Panc1 (cell line): ENCODE measurements at places on chromosomes 4 and X.
A peak's percentile ranks its signal among the peaks of the same experiment; 100 is the strongest.

DNA sequence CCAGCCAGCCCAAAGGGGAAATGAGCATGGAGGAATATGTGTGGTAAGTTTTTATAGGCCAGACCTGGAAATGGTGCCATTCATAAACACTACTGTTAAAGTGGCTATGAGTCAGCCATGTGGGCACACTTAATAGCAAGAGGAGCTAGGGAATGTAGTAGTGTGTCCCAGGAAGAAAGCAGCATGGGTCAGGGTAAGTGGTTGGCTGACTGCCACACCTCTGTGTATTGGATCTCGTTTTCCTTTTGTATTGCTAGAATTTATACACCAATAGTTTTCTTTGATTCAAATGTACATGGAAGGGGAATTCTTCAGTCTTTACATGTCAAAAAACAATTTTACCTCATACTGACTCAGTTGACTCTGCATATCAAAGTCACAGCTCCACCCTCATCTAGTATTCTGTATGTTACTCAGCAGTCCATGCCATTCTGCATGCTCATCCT lies 22.9 kb upstream of the SGMS2 start:
- no peak for DNase-seq

DNA sequence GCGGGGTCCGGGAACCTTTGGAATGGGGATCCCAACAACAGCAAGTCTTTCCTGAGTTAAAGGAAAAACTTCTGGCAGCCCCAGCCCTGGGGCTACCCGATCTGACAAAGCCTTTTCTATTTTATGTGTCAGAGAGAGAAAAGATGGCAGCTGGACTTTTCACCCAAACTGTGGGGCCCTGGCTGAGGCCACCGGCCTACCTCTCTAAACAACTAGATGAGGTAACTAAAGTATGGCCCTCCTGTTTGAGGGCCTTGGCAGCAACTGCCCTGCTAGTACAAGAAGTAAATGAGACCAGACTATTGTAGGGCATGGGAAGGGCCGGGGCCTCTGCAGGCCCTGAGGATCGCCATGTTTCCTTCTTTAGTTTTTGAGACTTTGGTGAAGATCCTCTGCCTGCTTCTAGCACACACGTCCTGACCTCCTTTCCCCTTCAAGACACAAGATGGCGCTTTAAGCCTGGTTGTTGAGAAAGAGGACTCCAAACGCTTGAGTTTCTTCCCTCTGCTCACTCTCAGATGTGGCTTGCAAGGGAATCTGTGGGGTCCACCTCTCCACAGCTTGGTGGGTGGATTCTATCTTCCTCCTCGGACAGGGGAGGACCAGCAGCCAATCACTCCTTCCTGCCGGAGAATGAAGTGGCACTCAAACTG lies 18.5 kb upstream of the DRD5 start:
- peak; percentile 45 for DNase-seq

DNA sequence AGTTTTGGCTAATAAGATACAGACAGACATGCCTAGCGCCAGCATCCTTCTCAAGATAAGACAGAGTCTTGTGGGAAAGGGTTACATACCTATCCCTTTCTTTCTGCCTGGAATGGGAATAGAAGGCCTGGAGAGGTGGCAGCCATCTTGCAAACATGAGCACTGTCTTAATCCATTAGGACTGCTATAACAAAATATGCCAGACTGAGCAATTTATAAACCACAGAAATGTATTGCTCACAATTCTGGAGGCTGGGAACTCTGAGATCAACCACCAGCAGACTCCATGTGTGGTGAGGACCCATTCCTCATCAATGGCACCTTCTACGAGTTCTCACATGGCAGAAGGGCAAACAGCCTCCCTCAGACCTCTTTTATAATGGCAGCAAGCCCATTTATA lies 26.5 kb upstream of the NEIL3 start:
- no peak for DNase-seq

- no peak for DNase-seq
These were observed 120.1 kb downstream of the PTTG2 start for GRCh38 chr4:38080061-38080974.

DNA sequence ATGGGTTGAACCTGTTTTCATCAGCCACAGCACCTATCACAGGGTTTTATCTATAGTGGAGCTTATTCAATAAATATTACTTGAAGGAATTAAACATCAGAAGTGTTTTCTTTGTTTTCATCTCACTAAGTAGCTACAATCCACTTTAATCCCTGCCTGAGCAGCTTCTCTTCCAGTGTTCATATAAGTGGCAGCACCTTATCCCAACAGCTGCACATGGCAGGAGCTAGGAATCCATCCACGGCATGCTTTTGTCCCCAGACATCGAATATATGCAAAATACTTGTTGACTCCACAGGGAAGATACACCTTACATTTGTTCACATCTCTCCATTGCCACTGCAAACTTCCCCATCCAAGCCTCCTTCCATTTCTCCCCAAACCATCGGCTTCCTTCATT lies 549.8 kb upstream of the FAM241A start:
- no peak for DNase-seq

DNA sequence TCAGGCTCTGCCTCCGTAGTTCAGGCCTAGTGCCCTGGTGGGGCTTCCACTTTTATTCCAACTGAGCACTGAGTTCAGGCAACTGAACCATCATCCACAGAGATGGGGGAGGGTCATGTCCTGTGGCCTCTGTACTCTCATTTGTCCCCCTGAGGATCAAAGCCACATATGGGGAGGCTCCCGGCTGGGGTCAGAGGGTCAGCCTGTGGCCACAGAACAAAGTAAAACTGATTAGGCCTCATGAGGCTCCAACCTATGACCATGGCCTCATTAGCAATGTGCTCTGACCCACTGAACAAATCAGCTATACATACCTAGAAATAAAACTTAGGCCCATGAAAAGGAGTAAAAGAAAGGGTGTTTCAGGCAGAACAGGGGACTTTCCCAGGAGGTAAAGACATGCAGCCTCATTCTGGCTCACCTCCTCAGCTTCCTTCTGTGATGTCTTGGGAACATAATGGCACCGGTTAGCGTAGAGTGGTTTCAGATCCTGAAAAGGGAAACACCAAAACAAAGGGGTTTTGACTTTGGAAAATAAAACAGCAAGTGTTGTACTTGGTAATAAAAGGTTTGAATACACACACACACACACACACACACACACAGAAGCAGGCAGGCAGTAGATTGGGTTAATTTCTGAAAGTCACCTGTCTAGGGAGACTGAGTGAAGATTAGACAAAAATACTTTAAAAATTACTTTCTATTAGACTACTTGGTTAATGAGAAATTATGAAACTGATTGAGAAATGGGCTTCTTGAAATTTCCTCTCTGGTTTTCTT lies 24.3 kb downstream of the TMEM255A start:
- no peak for DNase-seq

- no peak for DNase-seq
These were observed 64.4 kb downstream of the ASMT start for GRCh38 chrX:1679238-1679637.

GRCh38 chr4:162392946-162393345 lies 229.1 kb upstream of the FSTL5 start:
- DNase-seq, result no peak

DNA sequence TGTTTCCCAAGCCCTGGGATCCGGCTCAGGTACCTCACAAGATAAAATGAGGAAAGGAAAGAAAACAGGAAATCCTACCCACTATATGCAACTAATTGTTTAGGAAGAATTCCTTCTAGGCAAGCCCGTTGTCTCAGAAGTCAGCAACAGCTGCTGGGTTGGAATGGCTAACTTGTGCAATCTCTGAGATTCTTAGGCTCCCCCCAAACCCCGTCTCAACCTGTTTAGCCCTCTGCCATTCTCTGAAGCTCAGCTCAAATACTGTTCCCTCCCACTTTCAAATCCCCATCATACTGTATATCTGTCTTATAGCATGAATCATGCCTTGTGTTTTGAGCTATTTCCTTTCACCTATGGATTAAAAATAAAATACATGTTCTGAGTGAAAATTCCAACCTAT lies 28.9 kb downstream of the STARD8 start:
- DNase-seq, result no peak

DNA sequence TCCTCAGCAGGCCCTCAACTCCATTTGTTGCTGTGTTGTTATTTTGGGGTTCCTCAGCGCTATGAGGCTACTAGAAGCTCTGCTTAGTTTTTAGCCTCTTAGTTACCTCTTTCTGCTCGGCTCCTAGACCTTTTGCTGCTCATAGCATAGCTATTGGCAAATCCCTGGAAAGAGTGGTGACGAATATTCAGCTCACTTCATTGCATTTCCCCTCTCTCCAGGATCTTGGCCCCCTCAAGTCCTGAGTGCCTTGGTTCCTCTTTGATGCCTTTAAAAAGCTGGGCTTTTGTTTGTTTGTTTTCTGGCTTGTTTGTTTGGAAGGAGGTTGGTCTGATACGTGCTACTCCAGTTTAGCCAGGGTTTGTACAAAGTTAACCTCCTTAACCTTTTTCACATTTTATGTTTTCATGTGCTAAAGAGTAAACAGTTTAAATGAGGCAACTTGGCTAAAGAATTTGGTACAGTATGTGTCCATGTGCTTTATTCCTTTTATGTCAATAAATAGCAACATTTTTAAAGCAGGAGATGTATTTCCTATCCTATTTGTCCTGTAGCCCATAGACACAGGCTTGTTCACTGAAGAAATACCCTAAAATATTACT lies 31.5 kb downstream of the SMAD1 start:
- no peak for DNase-seq

DNA sequence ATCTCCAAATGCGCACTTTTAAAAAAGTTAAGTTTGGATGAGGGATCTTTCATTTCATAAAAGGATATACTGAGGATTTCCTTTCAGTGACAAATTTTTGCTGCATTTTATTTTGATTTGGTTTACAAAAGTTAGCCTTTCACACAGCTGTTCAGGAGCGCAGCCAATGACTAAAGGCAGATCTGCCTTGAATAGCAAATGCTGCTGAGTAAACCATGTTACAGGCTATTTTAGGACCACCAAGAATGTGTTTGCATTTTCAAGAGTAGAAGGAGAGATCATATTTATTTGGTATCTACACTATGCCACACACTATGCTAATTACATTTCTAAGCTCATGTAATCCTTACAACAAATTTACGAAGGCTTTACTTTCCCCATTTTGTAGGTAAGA lies 92.1 kb downstream of the MAMLD1 start:
- DNase-seq, result no peak

DNA sequence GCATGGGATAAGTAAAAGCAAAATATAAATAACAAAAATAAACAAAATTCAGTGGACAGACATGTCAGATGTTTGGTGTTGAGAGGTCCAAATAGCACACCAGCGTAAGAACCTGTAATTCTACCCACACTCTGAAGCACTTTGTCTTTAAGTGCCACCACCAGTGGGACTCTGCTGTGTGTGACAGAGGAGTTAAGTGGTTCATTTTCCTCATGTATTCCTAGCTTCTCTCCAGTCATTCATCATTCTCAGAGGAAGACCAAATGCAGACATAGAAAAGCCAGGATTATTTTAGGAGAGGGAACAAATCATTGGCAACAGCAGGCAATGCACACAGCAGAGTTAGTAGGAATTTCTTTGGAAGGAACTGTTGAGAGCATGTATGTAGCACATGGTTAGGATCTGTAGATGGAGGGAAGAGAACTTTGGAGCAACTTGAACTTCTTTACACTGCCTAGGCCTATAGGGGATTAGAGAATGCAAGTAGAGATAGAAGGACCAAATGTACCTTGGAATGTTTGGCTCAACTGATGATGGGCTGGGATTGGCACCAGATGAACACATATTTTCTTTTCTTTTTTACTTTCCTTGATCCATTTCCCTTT lies 43.0 kb upstream of the ARHGAP24 start:
- no peak for DNase-seq

DNA sequence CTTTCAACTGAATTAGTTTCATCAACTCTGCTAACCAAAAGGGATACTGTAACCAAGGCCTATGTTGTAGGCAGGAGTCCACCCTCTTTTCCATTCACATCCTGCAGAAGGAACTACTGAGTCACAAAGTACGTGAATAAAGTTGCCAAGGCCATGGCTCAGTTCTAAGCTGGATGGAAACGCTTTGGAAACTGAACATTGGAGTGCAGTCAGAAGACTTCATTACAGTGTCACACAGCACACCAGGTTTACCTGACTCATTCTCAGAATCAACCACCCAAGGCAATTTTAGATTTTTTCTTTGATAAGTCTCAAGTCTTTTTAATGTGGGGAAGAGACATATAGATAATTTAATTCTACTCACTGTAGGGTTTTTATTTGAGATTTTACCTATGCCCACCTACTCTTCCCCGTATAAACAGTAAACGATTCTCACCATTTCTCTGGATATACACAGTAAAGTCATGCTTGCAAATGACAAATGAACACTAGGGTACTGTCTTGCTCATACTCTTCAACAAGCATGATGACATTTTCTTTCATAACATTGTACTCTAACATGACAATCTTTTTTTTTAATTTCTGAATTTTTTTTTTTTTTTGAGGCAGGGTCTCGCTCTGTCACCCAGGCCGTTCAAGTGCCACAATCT lies 58.9 kb upstream of the RBM47 start:
- no peak for DNase-seq

GRCh38 chr4:155773196-155773800 lies 14.5 kb downstream of the GUCY1B1 start:
- no peak for DNase-seq

DNA sequence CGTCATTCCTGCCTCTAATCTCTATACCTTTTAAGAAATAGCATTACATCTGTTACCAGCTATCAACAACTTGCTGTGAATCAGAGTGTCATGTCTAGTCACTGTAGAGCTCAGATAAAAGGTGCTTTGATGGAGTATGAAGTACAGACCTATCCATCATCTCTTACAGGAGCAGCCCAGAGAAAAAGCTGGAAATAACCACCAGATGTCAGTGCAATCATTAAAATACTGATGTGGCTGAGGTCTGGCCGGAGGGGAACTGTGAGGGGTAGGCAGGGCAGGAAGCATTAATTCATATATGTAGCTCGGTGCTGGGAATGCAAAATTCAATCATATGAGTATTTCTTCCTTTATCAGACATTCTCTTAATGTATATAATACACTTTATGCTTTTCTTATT lies 100.6 kb downstream of the AKAP4 start:
- no peak for DNase-seq

DNA sequence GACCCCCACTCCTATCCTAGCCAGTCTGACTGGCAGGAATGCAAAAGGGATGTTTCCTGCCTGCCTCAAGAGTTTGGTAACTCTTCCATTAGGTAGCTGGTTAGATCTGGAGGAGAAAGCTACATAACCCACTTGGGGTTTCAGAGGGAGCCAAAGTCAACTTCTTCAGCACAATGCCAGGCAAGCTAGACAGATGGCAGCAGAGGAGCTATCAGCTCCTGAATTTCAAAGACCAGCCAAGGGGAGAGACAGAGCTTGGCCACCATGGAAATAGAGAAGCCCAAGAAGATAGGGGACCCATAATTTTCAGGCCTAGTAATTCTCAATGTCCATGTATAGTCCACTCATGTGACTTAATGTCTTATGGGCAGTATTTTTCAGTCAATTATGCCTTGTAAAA lies 56.4 kb downstream of the PGRMC1 start:
- no peak for DNase-seq

DNA sequence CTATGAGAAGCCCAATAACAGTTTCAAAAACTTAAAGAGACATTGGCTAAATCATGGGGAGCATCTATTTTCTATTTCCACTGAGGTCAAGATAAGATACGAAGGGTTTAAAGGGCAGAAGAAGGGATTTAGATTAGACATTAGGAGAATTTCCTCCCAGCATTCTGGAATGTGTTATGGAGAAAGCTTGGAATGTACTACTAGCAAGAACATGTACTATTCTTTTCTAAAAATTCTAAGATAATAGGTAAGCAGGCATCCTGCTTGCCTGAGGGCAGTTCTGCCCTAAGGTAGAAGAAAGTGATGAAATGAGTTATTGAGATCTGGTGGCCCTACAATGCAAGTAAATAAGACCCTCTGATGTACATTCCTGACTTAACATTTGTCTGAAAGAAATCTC lies 279.2 kb downstream of the NR3C2 start:
- no peak for DNase-seq
